Activated CD8-positive, alpha-beta memory T cell treated with anti-CD3 and anti-CD28 coated beads for 4 hours (primary cell): ENCODE measurements at places on chromosomes 3 and 15.

- no peak for DNase-seq
Observed at GRCh38 chr15:99842071-99842470, 108.8 kb upstream of the LYSMD4 start.

DNA sequence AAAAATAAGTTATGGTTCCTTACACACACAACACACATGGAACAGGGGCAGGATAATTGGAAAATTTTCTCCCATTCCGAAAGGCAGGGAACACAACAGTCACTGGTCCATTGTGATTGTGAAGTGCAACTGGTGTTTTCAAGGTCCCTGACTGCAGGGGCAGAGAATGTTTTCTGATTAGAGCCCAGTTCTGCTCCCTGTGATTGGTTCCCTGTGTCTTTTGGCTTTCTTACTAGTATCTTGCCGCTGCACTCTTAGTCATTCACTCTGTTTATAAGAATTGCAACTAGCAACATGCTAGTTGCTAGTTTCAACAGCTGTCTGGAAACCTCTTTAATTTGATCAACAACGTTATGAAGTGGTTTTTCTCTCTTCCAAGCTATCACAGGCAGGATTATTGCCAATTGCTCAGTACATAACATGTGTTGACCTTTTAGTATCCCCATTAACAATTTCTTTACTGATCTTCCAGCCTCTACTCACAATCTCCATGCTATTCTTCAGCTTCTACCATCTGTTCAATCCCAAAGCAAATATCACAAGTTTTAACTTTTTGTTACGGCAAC lies 177.5 kb downstream of the EPHA6 start:
- no peak for DNase-seq

DNA sequence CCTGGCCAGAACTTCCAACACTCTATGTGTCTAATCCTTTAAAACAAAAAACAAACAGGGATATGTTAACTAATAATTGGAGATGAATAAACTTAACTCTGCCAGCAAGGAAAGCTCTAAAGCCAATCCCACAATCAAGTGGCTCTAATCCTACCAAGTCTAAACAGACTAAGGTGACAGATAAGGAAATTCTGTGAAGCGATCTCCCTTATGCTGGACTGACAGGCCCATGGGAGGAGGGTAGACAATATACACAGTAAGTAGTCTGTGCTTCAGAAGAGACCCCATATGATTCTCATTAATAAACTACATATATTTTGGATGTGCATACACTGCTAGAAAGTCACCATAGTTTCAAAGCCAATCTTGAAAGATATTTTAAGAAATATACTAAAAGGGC lies 10.1 kb downstream of the VPS13C start:
- no peak for DNase-seq

DNA sequence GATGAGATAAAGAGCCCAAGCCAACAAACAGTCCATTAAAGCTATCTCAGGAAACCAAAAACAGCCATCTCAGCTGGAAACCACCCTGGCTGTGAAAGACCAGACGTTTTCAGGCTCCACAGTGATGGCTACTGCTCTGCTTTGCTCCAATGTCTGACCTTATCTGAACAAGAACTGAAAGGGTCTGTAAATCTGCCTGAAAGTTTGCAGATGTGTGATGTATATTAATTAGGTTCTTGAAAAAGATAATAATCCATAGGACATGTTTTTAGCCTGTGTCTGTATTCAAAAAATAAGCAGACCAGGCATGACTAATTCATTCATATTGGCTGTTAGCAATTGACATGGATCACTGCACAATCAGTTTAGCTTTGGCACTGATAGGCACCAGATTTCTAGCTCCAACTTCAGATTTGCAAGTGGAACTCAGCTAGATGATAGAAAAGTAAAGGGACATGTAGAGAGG lies 611.4 kb upstream of the NAALADL2 start:
- DNase-seq, result no peak

GRCh38 chr3:99355465-99355864 lies 282.9 kb upstream of the COL8A1 start:
- DNase-seq, result no peak

DNA sequence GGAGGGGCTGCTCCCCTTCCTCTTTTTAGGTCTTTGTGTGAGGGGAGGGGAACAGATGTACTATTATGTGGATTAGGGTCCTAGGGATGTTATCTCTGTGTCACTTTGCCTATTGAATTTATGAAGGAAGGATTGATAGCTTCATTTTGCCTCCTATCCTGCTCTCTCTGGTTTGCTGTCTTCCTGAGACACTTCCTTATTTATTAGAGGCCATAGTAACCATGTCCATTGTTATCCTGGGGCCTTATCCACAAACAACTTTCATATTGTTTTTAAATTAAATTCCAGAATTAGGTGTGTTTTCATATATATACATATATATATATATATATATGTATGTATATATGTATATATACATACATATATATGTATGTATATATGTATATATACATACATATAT lies 83.2 kb upstream of the LRRFIP2 start:
- DNase-seq, result no peak

- DNase-seq, result no peak
Observed at GRCh38 chr15:63308947-63309346, 31.5 kb downstream of the APH1B start.

GRCh38 chr3:158279609-158280008 lies 169.7 kb downstream of the RSRC1 start:
- DNase-seq, result no peak

DNA sequence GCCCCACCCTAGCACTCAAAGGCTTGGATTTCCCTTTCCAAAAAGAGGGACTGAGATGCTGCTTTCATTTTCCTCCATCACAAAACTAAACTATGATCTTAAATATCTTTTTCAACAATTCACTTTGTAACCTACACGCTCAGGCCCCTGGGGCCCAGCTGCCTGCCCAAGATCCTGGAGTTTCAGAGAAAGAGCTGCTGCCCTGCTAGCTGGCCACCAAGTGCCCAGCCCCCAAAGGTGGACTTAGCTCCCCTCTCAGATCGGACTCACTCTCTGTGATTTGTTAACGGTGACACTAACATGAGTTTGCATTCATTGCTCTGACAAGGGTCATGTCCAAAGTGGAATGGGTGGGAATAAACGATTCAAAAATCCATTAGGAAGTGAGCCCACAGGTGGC lies 119.6 kb upstream of the SMAD3 start:
- no peak for DNase-seq

GRCh38 chr3:26422415-26422814 lies 200.2 kb upstream of the LRRC3B start:
- DNase-seq, result no peak

DNA sequence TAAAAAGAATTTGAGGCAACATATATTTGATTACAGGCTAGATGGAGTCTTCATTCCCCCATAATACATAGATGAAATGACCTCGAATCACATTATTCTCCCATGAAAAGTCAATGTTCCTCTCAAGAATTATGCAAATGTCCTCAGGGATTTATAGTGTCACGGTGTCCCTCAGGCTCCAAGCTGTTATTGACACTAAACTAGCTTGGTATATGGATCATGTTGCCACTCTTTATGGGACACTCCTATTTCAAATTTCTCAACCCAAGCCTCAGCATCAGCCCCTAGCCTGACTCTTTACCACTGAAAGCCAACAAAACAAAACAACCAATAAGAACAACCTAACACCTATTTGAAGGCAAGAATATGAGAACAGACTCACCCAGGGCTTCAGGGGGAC lies 139.8 kb downstream of the TPRG1 start:
- DNase-seq, result no peak

GRCh38 chr15:80662757-80663553 lies 32.2 kb upstream of the ABHD17C start:
- DNase-seq, result no peak

GRCh38 chr3:101898752-101899169 lies 49.4 kb downstream of the NFKBIZ start:
- no peak for DNase-seq

DNA sequence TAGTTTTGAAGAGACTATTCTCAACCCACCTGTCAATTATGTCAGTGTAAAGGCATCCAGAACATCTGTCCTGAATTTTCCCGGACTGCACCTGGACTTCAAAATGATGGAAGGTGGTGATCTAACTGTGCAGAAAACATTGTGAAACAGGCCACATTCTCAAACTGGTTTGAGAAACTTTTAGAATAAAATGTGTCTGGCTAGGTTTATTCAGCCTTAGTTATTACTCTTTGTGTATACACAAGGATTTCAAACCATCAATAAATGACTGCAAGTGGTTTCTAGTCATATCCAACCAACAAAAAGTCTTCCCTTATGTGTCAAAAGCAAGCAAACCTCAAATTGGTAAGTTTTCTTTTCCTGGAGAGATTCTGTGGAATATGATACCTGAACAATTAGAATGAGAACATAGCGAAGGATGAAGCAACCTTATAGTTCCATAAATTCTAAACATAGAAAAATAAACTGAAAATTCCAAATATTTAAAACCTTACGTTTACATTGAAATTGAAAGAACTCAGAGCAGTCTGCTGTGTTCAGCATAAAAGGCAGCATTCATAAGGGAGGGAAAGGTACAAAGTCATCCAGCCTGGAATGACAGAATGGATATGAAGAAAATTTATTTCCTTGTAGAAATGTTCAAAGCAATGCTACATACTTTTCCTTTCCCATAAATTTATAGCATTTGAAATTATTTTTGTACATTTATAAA lies 306.6 kb upstream of the TGFBR2 start:
- DNase-seq, result no peak

GRCh38 chr3:58260261-58260731 lies 22.7 kb downstream of the ABHD6 start:
- DNase-seq, result no peak

DNA sequence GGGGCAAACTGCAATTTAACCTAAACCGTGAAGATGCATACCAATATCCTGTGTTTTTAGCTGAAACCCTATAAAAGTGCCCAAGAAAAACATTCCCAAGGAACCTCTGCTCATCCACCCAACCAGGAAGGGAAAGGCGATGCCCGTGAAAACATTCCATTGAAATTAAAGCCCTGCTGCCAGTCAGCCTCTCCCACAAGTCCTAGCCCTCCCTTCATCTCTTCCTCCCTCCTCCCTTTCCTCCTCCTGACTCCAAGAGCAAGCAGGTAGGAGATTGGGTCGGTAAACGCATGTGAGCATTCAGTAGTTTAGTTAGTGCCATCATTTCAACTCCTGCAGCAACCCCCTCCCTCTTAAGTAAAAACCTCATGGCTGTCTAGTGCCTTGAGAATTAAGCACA lies 27.7 kb downstream of the HES1 start:
- no peak for DNase-seq

DNA sequence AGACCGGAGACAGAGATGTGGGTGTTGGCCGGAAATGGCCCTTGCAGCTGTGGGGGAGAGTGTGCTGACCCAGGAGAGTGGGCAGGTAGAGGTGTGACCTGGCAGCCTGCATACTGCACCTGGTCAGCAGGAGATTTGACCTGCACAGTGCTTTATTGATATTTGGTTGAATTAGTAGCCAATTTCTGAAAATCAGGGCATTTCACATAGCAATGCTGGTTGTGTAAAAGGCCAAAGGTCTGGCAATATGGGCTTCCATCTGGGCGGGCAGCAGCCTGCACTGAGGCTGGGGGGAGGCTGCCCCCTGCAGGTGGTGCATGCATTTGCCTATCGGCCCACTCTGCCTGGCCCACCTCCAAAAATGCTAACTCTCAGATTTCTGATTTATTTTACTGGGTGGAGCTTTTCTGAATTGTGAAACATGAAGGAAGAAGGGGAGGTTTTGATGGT lies 9.4 kb upstream of the MGLL start:
- no peak for DNase-seq

- no peak for DNase-seq
Observed at GRCh38 chr3:46298871-46299607, 54.9 kb upstream of the CCR2 start.

GRCh38 chr15:43511012-43511885 lies 6.2 kb upstream of the MAP1A start:
- no peak for DNase-seq

DNA sequence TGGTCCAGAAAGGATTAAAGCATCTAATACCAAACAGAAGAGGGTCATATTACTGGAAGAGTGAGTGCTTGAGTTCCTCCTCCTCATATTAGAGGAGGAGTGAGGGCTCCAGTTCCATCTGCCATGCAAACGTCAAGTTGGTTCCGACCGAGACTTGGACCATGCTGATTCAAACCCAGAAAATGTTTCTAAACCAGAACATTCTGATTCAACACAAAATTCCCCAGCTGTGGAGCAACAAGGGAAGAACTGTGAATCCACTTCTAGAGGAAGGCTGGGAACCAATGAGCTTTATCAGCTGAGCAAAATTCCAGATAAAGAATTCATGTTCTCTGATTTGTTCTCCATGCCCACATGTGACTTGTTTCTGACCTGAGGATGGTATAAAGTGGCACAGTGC lies 135.6 kb upstream of the WNT5A start:
- no peak for DNase-seq

GRCh38 chr3:31275038-31275572 lies 257.6 kb upstream of the STT3B start:
- no peak for DNase-seq

GRCh38 chr3:76107935-76108570 lies 322.7 kb upstream of the ZNF717 start:
- DNase-seq, result no peak

DNA sequence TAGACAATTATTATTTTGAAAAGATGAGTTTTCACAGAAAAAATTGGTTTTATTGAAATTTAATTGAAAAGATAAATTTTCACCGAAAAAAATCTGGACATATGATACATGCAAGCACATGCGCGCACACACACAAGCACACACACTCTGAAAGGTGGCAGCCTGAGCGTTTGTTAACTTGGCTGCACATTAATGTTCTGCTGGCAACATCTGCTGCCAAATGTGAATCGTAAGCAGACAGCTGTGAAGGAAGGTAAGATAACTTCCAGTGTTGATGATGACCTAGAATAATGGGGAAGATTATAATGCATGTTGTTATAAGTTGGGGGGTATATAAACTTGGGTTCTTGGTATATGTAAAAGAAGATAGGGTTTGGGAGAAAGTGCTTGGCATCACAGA lies 18.4 kb upstream of the CMTM7 start:
- DNase-seq, result no peak
